Osteoblast (primary cell): ENCODE measurements at places on chromosomes 3 and 15. TPM values are rescaled to one million over a fixed set of nuclear protein-coding genes. Genes with fewer than 3 reads are reported as not detected.

DNA sequence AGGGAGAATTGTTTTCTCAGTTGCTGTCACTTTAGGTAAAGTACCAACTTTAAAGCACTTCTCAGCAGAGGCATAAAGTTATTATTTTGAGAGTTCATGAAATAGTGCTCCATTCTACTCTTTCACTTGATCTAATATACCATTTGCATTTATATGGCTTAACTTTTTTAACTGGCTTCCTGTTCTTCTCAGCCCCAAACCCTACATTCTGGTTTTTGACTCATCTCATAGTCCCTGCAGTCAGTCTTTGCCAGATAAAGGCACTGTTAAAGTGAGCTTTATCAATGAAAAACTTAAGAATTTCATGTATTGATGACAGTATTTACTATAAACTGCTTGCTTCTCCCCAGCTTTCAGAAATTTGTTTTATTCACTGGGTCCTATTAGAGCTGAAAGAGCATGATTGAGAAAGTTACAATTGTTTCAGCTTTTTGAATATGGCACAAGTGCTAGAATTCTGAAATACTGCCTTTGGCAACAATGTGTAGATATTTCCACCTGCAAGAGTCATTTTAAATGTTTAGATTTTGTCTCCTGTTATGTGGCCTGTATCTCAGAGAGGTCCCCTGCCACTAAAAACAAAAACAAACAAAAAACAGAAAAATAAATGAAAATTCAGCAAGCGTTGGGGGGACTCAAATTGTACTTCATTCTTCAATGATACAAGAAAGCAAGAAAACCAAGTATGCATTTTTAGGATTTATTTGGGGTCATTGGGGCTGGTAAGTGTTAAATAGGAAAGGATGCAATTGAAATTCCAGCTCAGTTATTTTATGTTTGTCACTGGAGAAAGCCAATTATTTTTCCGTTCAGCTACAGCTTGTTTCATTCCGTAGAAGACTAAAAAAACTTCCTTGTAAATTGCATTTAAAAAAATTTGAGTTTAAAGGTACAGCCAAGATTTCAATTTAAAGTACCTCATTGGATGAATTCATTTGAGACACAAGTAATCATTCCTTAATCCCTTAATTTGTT is 28.6 kb downstream of the TGFBR2 start:
- no peak for DNase-seq
- peaks cover 15% of the 10 kb centered on the region for H3K4me1 ChIP-seq
- peaks cover 12% of the 10 kb centered on the region for H3K36me3 ChIP-seq
- H3K27ac ChIP-seq: no peak overlapping the region
- H3K27me3 ChIP-seq: no peaks in the 10 kb centered on the region

DNA sequence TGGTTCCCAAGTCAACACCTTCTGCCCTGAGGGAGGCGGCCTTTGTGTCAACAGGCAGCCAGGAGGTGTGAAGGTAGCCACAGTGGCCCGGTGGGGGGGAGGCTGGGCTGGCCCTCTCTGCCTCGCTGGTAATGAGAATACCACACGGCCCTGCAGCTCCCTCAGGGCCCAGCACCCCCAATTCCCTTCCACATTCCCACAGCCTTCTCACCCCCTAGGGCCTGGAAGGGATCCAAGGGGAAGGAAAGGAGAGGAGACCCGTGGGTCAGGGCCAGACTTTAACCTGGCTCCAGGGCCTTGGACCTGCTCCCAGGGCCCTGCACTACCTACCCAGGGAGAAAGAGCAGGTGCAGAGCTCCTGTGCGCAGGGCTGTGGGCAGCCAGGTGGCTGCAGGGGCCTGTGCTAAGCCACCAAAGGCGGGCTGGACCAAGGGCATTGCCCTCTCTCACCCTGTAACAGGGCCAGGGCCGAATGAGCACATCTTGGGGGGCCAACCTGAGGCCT is 8.7 kb upstream of the MESP2 start:
- H3K4me3 ChIP-seq: no peak overlapping the region
- no peak overlapping the region for H3K27ac ChIP-seq
- no peaks in the 10 kb centered on the region for H3K27me3 ChIP-seq
- H3K36me3 ChIP-seq: no peaks in the 10 kb centered on the region
- peaks cover 13% of the 10 kb centered on the region for H3K4me1 ChIP-seq

DNA sequence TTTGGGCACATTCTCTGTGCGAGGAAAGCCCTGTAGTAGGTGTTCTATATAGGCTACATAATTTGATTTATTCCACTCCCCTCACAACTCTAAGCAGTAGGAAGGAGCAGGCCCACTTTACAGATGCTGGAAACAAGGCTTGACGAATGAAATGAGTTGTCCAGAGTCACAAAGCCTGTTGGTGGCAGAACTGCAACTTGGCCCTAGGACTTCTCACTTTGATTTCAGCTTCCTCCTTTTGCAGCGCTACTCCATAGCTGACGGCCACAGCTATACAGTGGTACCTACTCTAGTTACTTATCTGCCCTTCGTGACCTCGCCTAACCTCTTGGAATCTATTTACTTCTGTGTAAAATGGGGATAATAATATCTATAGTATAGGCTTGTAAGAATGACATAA is 2.5 kb upstream of the IRAK2 start:
- peaks cover 8% of the 10 kb centered on the region for H3K4me1 ChIP-seq
- H3K27me3 ChIP-seq: no peaks in the 10 kb centered on the region
- no peak overlapping the region for H3K27ac ChIP-seq
- H3K4me3 ChIP-seq: no peak overlapping the region
- no peak for DNase-seq
- no peaks in the 10 kb centered on the region for H3K36me3 ChIP-seq

The SLC28A1 gene
- total RNA-seq: not detected in 2 replicates

DNA sequence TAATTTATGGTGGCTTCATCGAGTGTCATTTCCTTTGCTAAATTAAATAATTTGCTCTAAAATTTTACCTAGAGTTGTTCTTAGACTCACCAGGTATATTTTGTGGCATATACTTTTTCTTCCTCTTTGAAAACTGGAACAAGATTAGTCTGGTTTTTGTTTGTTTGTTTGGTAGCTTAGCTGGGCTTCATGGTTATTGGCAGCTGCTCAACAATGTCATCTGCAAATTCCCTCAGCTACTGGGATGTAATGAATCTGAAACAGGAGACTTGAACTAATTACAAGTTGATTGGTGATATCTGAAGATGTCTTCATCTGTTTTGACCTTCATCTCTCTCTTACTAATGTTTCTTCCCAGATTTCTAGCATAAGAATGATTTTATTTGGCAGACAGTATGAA is 270.5 kb upstream of the P2RY1 start:
- H3K27ac ChIP-seq: no peak overlapping the region
- H3K27me3 ChIP-seq: no peaks in the 10 kb centered on the region
- no peaks in the 10 kb centered on the region for H3K36me3 ChIP-seq
- no peak overlapping the region for H3K4me3 ChIP-seq

The PIF1 gene
- total RNA-seq: 6.2 and 9.4 TPM in 2 replicates

DNA sequence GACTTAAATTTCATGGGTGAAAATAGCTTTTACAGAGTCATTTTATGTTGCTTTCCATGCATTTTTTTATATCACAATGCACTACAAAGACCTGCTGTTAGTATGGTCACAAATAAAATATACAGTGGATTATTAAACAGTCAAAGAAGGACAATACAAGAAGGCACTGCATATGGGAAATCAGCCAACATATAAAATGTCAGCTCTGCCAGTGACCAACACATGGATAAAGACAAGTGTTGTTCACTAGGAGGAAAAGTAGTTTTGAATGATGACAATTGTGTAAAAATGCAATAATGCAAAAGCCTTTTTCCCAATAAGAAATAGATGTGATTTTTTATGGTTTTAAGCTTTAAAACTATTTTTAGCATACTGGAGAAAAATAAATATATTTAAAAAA is 425.3 kb upstream of the CBLB start:
- no peaks in the 10 kb centered on the region for H3K36me3 ChIP-seq
- no peak overlapping the region for H3K4me3 ChIP-seq
- H3K27me3 ChIP-seq: no peaks in the 10 kb centered on the region
- DNase-seq: no peak
- peaks cover 2% of the 10 kb centered on the region for H3K4me1 ChIP-seq
- no peak overlapping the region for H3K27ac ChIP-seq

- peaks cover 41% of the 10 kb centered on the region for H3K4me1 ChIP-seq
- H3K36me3 ChIP-seq: no peaks in the 10 kb centered on the region
- peak overlapping the region; percentile 9 for H3K4me3 ChIP-seq
- H3K27ac ChIP-seq: peak overlapping the region; percentile 87
Observed at GRCh38 chr15:61035311-61035710, 193.8 kb downstream of the RORA start.

The ZCWPW2 gene
- 0.36 and 0.88 TPM in 2 replicates for total RNA-seq

- H3K4me3 ChIP-seq: no peak overlapping the region
- H3K36me3 ChIP-seq: no peaks in the 10 kb centered on the region
- no peaks in the 10 kb centered on the region for H3K27me3 ChIP-seq
- H3K27ac ChIP-seq: no peak overlapping the region
- no peak for DNase-seq
Observed at GRCh38 chr3:177257006-177257405, 59.7 kb upstream of the TBL1XR1 start.

The HRH1 gene
- 9.8 and 12.4 TPM in 2 replicates for total RNA-seq

The TRPM1 gene
- total RNA-seq: under 0.01 TPM in 1 of 2 replicates, not detected in the other

The CYP19A1 gene
- 2.2 and 4.4 TPM in 2 replicates for total RNA-seq

The OXTR gene
- total RNA-seq: 2.5 and 6.2 TPM in 2 replicates

The MYO5C gene
- total RNA-seq: under 0.01 TPM in 2 replicates

DNA sequence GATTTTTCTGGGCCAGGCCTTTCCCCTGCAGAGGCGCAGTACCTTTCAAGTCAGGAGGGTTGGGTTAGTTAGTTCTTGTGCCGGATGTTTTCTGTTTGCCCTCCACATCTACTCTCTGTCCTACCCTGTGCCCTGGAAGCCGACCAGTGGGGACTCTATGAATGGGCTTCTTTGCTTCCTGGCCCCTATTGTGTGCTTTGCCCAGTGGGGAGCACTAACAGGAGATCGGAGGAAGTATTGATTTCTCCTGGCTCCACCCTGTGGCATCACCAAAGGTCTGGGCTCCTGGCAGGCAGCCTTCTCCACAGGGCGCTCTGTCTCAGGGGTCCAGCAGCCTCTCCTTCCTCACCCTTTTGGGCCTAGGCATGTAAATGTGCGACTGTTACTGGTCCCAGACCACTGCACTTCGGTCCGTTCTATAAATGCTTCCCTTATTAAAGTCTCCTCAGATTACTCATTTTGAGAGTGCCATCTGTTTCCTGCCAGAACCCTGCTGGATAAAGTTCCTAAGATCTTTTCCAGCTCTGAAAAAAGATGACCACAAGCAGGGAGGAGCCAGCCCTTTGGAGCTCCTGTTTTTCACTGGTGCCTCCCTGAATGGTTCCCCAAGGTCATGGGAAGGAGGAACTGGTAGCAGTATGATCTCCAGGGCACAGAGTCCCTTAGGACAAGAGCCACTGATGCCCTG is 44.5 kb downstream of the CTDSPL start:
- no peaks in the 10 kb centered on the region for H3K27me3 ChIP-seq
- H3K4me1 ChIP-seq: peaks cover 20% of the 10 kb centered on the region
- peak overlapping the region; percentile 51 for H3K27ac ChIP-seq
- peaks cover 3% of the 10 kb centered on the region for H3K36me3 ChIP-seq

- no peaks in the 10 kb centered on the region for H3K36me3 ChIP-seq
- no peaks in the 10 kb centered on the region for H3K27me3 ChIP-seq
- no peak overlapping the region for H3K27ac ChIP-seq
Observed at GRCh38 chr15:95669146-95669922, 661.2 kb upstream of the NR2F2 start.

The CHDH gene
- 0.72 and 0.88 TPM in 2 replicates for total RNA-seq

DNA sequence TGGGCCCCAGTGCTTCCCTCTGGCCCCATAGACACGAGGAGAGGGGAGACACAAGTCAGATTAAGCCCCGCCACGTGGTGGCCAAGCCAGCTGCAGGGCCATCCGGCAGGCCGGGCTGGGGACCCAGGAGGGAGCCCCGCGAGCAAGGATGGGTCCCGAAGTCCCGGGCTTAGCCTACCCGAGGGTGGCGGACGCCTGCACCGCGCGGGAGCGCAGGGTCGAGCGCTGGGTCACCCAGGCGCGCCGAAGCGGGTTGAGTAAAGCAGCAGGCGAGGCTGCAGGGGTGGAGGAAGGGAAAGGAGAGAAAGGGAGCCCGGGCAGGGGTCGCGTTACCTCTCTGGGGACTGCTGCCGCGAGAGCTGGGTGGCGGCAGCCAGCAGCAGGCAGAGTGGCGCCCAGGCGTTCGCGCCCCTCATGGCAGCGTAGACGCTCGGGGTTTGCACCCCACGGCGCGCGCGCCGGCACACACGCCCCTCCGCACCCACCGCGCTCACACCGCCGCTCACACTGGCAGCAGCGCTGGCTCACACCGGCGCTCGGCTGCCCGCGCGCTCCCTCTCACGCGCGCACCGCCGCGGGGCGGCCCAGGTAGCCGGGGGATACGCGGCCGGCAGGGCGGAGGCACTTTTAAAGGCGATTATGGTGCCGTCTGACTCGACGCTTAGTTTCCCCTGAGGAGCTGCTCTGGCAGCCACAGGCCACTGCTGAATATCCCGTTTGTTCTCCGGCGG is at the start of gene PCOLCE2:
TSS of gene PCOLCE2 (minus strand) at position 603 of the 731 bp plus-strand sequence. CDS start at position 416, 187 bp downstream.
- peak within 1 kb of the TSS; percentile 42 for H3K27ac ChIP-seq
- peaks cover 21% of the 10 kb centered on the region for H3K4me1 ChIP-seq
- DNase-seq: peak; percentile 88
- H3K4me3 ChIP-seq: peak within 1 kb of the TSS; percentile 80

GRCh38 chr15:55250941-55251340 is 38.7 kb downstream of the RAB27A start:
- H3K36me3 ChIP-seq: no peaks in the 10 kb centered on the region
- no peak overlapping the region for H3K27ac ChIP-seq
- peaks cover 16% of the 10 kb centered on the region for H3K4me1 ChIP-seq
- no peaks in the 10 kb centered on the region for H3K27me3 ChIP-seq
- no peak for DNase-seq

The CSPG4 gene
- total RNA-seq: 11.5 and 20.3 TPM in 2 replicates

GRCh38 chr3:59480486-59480995 is 430.7 kb upstream of the CFAP20DC start:
- peak overlapping the region; percentile 63 for H3K27ac ChIP-seq
- peak; percentile 66 for DNase-seq
- no peaks in the 10 kb centered on the region for H3K36me3 ChIP-seq
- H3K27me3 ChIP-seq: no peaks in the 10 kb centered on the region
- H3K4me3 ChIP-seq: peak overlapping the region; percentile 64
- peaks cover 21% of the 10 kb centered on the region for H3K4me1 ChIP-seq

- H3K27me3 ChIP-seq: no peaks in the 10 kb centered on the region
- no peaks in the 10 kb centered on the region for H3K36me3 ChIP-seq
- H3K4me1 ChIP-seq: no peaks in the 10 kb centered on the region
Observed at GRCh38 chr15:42695527-42696071, 41.3 kb downstream of the CDAN1 start.

- no peak overlapping the region for H3K27ac ChIP-seq
- H3K36me3 ChIP-seq: no peaks in the 10 kb centered on the region
- no peak for DNase-seq
- H3K4me1 ChIP-seq: no peaks in the 10 kb centered on the region
- H3K4me3 ChIP-seq: no peak overlapping the region
- no peaks in the 10 kb centered on the region for H3K27me3 ChIP-seq
Observed at GRCh38 chr3:103169289-103169688, 734.5 kb downstream of the ZPLD1 start.

The SYNPR gene
- total RNA-seq: not detected in 2 replicates

The RBP2 gene
- not detected in 2 replicates for total RNA-seq

- H3K4me1 ChIP-seq: no peaks in the 10 kb centered on the region
- H3K27me3 ChIP-seq: peaks cover 45% of the 10 kb centered on the region
- H3K36me3 ChIP-seq: no peaks in the 10 kb centered on the region
- H3K4me3 ChIP-seq: no peak overlapping the region
- no peak overlapping the region for H3K27ac ChIP-seq
Observed at GRCh38 chr3:195003006-195003892, 267.7 kb downstream of the XXYLT1 start.

The SAMMSON gene
- total RNA-seq: not detected in 2 replicates
